GM12865 (cell line): ENCODE measurements at places on chromosomes 6 and 20.

- DNase-seq = peak; percentile 33
Observed at GRCh38 chr20:20594171-20594530, 118.3 kb downstream of the RALGAPA2 start.

DNA sequence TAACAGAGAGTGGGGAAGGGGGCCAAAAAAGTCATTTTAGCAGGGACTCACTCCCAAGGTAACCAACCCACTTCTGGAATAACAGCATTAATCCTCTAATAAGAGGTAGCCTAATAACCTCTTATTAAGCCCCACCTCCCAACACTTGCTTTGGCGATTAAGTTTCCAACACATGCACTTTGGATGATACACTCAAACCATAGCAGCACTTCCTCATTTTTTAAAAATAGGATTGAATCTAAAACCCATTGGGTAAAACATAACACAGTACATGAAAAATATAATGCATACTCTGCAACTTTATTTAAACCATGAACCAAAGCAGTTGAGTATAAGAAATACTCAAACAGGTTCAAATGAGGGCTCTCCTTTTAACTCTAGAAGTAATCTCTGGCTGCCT is 318.3 kb downstream of the HACE1 start:
- no peak for DNase-seq

DNA sequence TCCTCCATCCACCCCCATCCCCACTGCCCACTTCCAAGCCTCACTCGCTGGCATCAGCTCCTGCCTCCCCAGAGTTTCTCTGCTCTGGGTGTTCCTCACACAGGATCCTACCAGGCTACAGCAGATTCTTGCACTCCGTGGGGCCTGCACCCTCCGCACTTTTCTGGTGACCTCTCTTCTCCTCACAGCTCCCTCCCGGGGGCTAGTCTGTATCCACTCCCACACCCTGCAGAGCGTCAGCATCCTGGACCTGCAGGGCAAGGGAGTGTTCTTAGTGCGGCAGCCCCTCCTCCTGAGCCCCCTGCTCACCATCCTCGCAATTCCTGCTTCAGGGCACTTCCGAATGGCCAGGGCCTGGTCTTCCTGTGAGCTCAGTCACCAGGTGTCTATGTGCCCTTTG is 224.2 kb downstream of the DLL1 start:
- no peak for DNase-seq

GRCh38 chr6:138231381-138231886 is 13.1 kb upstream of the PBOV1 start:
- DNase-seq = no peak

GRCh38 chr6:1105833-1106400 is 206.0 kb upstream of the FOXQ1 start:
- DNase-seq = no peak

DNA sequence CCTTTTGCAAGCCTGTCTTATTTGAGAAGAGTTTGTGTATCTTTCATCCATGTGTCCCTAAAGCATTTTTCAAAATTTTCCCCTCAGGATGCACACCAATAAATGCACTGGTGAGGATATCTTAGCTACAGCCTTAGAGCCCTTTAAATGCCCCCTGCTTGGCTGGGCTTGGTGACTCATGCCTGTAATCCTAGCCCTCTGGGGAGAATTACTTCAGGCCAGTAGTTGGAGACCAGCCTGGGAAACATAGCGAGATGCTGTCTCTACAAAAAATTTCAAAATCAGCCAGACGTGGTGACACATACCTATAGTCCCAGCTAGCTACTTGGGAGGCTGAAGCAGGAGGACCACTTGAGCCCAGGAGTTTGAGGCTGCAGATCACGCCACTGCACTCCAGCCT is 33.8 kb upstream of the PLCB4 start:
- no peak for DNase-seq

DNA sequence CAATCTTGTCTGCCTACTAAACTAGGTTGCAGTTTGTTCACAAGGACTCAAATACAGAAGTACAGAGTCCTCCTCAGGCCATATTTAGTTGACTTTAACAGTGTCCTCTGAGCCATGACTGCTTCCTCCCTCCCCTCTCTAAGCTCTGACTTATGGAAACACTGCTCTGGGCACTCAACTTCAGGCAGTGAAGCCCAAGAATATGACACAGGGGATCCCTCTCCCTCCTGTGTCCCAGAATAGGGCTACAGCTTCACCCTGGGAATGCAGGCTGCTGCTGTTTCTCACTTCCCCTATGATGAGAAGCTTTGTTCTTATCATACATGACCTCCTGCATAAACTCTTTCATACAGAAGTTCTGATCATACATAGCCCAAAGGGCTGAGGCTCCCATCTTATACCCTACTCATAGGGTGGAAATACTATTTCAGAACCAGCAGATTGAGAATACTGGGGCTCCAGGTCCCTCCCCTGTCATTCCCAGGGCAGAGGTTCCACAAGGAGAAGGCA is 97.3 kb upstream of the UST start:
- DNase-seq = no peak

GRCh38 chr6:43878823-43879495 is 108.9 kb downstream of the VEGFA start:
- no peak for DNase-seq

- DNase-seq = peak; percentile 78
Observed at GRCh38 chr6:149046822-149047246, 270.7 kb upstream of the TAB2 start.

- no peak for DNase-seq
Observed at GRCh38 chr20:11791835-11792567, 125.7 kb upstream of the BTBD3 start.

DNA sequence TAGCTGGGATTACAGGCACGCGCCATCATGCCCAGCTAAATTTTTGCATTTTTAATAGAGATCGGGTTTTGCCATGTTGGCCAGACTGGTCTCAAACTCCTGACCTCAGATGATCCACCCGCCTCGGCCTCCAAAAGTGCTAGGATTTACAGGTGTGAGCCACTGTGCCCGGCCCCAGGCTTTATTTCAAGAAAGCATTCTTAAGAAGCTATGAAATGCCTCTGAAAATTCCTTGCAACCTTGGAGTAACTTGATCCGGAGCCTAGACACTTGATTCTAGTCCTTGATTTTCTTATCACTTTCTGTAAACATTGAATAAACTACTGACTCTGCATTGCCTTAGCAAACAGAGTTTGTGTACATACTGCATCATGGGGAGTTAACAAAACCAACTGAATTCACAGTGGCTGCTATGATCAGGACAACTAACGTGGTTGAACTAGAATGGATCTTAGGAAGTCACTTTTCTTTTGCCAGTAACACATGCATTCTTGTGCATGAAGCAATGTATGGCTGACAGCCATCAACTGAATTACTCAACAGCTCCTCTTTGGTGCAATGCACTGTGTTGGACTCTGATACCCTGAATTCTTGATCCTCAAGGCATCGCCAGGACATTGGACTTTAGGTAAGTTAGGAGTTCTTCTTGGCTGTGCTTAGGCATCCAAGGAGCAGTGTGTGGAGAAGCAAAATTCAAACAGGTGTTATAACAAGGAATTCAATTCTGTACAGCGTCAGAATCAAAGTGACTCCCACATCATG is 102.8 kb upstream of the TMEM170B start:
- DNase-seq = no peak

GRCh38 chr20:19317237-19318069 is 105.0 kb downstream of the SLC24A3 start:
- peak; percentile 7 for DNase-seq

DNA sequence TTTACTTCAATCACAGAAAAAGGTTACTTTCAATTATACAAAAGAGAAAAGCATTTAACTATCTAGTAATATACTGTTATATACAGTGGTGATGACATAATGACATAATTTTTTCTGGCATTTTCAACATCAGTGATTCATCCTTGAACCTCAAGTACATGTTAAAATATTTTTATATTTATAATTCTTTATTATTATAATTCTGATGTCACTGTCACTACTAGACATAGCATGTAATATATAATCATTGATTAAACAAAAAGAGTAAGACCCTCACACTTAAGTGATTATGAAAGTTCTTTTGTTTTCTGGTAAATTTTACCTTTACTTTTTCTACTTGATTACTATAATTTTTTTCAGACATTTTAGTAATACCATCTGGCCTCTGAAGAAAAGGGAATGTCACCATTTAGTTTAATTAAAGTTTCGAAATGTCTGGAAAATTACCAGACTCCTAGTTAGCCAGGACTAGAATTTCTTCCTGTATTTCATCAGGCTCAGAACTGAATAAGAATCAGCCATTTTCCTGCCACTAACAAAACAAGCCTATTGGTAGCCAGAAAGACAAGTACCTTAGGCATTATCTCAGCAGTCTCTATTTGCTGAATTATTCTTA is 71.5 kb downstream of the FILIP1 start:
- DNase-seq = no peak

GRCh38 chr20:33589059-33589458 is 73.1 kb upstream of the C20orf144 start:
- no peak for DNase-seq

DNA sequence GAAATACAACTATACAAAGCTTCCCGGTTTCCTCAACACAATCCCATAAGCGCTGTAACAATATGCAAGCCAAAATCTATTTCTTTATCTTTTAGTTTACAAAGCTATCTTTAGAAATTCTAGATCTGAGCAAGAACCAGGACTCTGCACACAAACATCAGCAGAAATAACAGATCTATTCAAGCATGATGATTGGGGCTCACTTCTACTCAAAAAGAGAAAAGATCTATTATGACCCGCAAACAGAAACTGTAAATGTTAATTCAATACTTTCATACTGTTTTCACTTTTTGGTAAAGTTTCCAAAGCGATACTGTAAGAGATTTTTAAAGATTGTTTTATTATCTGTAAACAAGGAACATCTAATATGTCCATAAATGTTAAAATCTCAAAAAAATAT is 86.6 kb downstream of the SESN1 start:
- peak; percentile 44 for DNase-seq

DNA sequence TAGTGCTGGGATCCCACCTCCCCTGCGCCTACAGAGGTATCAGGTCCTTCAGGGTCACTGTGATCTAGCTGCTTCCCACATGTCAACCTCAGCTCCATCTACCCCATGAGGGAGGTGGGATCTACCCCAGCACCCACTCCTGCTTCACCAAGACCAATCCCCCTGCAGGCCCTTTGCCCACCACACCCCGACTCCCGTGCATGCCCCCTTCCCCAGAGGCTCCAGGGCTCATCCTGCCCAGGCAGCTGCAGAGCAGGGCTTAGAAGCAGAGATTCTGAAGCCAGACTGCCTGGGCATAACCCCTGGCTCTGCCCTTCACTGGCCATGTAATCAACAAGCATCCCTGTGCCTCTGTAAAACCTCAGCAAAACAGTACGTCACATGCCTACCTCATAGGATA is 17.5 kb downstream of the COL11A2 start:
- no peak for DNase-seq

DNA sequence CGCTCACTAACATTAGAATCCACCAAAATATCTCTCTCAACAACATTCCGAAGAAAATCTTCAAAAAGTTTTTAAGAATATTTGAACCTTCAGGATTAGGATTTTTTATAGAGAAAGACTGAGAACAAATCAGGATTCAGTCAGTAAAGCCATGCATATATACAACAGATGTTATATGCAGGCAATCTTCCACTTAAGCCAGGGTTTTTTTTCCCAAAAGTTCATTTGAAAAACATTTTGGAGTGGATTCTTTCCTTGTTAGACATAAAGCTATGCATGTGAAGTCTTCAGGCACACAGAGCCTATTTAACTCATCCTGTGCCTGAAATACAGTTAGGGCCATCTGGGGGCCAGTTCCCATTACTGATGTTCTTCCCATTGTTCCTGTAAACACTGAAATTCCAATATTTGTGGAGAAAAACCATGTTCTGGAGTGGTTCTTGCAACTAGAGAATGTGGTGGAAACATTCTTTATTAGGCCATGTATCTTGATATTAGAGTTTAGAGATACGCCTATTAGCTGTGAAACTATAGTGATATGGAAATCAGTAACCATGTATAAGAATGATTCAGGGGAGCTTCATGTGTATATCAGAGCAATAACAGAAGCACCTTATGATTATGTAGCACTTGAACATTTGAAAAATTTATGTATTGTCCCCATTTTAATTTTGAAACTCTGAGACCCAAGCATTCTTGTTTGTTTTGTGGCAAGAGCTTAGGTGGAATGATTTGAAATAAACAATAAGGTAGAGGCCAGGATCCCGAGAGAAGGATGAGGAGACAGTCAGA is 61.7 kb downstream of the PLEKHG1 start:
- DNase-seq = no peak

DNA sequence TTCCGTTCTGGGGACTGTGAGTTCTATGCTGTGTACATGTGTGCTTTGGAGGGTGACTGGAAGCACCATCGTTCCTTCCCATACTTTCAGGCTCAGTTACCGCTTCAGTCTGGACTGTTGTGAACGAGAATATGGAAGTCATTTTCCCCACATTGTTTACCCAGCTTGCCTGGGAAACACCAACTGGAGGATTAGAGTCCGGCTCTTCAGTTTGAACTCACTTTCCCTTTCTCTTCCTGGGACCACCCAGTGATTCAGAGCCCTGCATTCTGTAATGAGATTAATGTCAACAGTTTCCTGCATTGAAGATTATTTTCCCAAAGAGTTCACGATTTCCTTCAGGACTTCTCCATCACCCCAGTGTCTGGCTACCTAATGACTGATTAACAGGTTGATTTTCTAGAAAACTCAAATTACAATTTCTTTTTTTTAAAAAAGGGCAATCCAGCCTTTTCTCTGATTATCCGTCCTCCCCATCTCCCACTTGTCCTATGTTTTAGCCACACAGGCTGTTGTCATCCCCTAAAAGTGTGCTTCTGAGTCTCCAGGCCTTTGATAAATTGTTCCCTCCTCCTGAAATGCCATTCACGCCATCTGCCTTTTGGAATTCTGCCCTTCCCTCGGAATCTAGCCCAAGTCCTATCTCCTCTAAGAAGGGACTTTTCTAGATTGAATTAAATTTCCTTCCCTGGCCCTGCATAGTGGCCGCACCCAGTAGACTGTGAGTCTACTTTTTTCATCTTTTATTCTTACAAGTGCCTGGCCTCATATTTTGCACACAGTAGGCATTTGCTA is 3.3 kb upstream of the TAGAP start:
- no peak for DNase-seq

DNA sequence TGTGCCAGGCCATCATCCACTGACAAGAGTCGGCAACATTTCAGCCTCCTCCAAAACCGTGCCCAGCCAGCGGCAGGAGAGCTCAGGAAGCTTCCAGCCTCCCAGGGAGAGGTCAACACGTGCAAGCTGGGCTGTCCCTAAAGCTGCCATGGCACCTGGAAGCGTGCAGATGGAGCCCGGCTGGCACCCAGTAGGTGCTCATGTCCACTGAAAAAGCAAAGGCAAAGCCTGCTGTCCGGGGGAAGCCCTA is 14.4 kb upstream of the TLDC2 start:
- DNase-seq = no peak

DNA sequence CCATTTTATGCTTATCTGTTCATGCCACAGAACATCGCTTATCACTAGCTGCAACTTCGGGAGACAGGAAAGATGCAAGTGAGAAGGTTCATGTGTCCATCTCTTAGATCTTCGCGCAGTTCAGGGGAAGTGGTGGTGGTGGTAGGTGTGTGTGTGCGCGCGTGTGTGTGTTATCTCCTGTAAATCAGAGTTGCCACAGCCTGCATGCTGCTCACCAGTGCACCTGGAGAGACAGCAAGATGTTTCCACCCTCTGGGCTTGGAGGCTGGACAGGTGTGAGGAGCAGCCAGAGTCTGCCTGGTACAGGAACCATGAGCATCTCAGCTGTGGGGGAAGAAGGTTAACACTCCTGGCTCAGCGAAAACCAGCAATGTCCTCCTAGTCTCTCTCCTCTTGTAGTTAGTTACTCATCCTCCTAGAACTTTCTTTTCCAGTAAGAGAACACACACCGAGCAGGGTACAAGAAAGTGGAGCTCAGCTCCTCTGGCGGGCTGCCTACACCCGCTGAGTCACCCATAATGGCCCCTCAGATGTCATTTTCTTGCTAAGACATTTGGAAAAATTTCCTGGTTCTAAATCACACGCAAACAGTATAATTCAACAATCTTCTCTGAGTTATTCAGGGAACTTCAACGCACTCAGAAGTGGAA is 5.1 kb upstream of the TUBB1 start:
- no peak for DNase-seq
